ENCODE measurements at places on chromosomes 16 and 17.

GRCh38 chr16:3004781-3005284, 7.9 kb upstream of the CLDN9 start:
- DNase-seq = no peak

- DNase-seq = no peak
Observed at GRCh38 chr17:5571281-5571680, 13.0 kb downstream of the NLRP1 start.

- DNase-seq = no peak
Observed at GRCh38 chr17:74573169-74573568, 5.9 kb upstream of the CD300H start.

DNA sequence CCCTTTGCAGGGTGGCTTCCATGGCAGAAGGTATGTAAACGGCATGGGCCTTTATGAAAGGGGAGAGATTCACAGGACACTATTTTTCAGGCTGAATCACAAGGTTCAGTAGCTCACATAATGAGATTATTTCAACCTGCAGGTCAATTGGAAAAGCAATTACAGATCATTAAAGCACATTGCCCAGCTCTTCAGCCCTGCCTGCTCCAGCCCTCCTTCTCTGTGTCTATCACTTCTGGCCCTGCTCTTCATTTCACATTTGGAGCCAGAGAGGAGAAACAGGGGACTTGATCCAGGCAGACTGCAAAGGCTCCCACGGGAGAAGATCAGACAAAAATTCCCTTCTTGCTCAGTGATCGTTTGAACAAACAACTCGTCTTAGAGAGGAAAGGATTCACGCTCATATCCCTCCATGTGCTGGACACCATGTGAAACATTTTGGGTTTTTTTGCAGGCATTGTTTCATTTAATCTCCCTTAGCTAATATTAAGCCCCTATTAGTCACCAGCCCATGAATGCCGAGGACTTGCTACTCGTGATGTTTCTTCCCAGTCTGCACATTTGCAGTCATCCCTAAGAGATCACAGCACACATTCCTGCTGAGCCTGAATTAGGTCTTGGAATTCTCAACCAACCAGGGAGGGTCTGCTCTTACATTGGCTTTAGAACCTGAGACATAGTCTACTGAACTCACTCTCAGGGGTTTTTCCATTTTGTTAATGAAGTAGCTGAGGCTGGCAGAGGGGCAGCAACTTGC, 443.9 kb upstream of the CCL2 start:
- DNase-seq = no peak

GRCh38 chr17:82894389-82894788, 54.6 kb upstream of the ZNF750 start:
- DNase-seq = no peak

All from T47D (cell line).